Gastroesophageal sphincter (tissue), 4 donors: ENCODE measurements at places on chromosomes 1 and 21. TPM values are rescaled to one million over a fixed set of nuclear protein-coding genes. Genes with fewer than 3 reads are reported as not detected.

The KRTAP19-8 gene
- total RNA-seq = not detected

The POMGNT1 gene
- 33.3 TPM for total RNA-seq

The NCF2 gene
- 5.9 TPM for total RNA-seq

The LRRC3 gene
- total RNA-seq = 7.8 TPM

The DHRS3 gene
- 203 TPM for total RNA-seq

The CRYAA gene
- not detected for total RNA-seq

The CD84 gene
- total RNA-seq = 3.7 TPM

The MX2 gene
- 14.6 TPM for total RNA-seq

The CCDC24 gene
- 5.6 TPM for total RNA-seq

The OR2G6 gene
- total RNA-seq = 0.08 TPM

The ELK4 gene
- 23.5 TPM for total RNA-seq

The OR2T8 gene
- total RNA-seq = not detected

The CFHR3 gene
- not detected for total RNA-seq

The ACKR1 gene
- 27.9 TPM for total RNA-seq

The ANXA9 gene
- total RNA-seq = 0.31 TPM

The PPCS gene
- total RNA-seq = 94.9 TPM

The ZNF672 gene
- total RNA-seq = 43.1 TPM

The TAS1R1 gene
- not detected for total RNA-seq

The VSIG8 gene
- not detected for total RNA-seq

The LMX1A gene
- 0.13 TPM for total RNA-seq

The PGLYRP3 gene
- total RNA-seq = not detected

The SAMSN1 gene
- 13.5 TPM for total RNA-seq

The TMEM53 gene
- 5.5 TPM for total RNA-seq

The DIRAS3 gene
- 0.47 TPM for total RNA-seq

The ELAVL4 gene
- total RNA-seq = 0.23 TPM

The USH2A gene
- total RNA-seq = 0.39 TPM

The HPCA gene
- total RNA-seq = 0.58 TPM

The RPL11 gene
- total RNA-seq = 1,268 TPM

The PPM1J gene
- total RNA-seq = 2.6 TPM

The SLC5A9 gene
- 0.35 TPM for total RNA-seq

The FRRS1 gene
- total RNA-seq = 2.7 TPM

The MLLT11 gene
- total RNA-seq = 0.87 TPM

The HNRNPCL4 gene
- not detected for total RNA-seq

The CNKSR1 gene
- 1.7 TPM for total RNA-seq

The PTPRU gene
- 24.0 TPM for total RNA-seq

The DNM3 gene
- total RNA-seq = 5.0 TPM

The DYNLT5 gene
- total RNA-seq = 2.2 TPM

The SRGAP2B gene
- total RNA-seq = 23.8 TPM

The ZSCAN20 gene
- 6.9 TPM for total RNA-seq

The LDLRAD1 gene
- not detected for total RNA-seq

The ACTA1 gene
- total RNA-seq = 0.27 TPM

The FCRL1 gene
- total RNA-seq = not detected

The FAAH gene
- 7.8 TPM for total RNA-seq
